Glomerular endothelial cell (primary cell): ENCODE measurements at places on chromosomes 2 and 18. TPM values are rescaled to one million over a fixed set of nuclear protein-coding genes. Genes with fewer than 3 reads are reported as not detected.

Gene TRIM43
- not detected in 2 replicates for total RNA-seq

GRCh38 chr18:55584201-55584600, 3.8 kb downstream of the TCF4 start:
- DNase-seq: no peak

Gene COL6A3
- 59.2 and 244 TPM in 2 replicates for total RNA-seq

- peak; percentile 50 for DNase-seq
These were observed 58.3 kb downstream of the FBXO36 start for GRCh38 chr2:229980431-229981184.

Gene CHCHD5
- 11.0 and 22.7 TPM in 2 replicates for total RNA-seq

- no peak for DNase-seq
These were observed 248.9 kb downstream of the DCC start for GRCh38 chr18:52588931-52589330.

Gene NLRC4
- total RNA-seq: not detected in 2 replicates

Gene LDLRAD4
- 2.2 and 13.4 TPM in 2 replicates for total RNA-seq

DNA sequence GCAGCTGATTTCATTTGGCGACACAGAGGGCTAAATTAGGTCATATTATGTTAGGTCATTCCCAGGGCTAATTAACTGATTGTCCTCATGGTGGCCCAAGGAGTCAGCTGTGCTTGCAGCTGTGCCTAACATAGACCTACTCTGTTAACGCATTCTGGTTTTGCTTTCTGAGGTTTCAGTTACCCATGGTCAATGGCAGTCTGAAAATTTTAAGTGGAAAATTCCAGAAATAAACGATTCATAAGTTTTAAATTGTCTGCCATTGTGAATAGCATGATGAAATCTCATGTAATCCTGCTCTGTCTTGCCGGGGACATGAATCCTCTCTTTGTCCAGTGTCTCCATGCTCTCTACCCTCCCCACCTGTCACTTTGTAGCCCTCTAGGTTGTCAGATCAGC, 168.7 kb downstream of the KCNS3 start:
- no peak for DNase-seq

- no peak for DNase-seq
These were observed 26.3 kb upstream of the CASP8 start for GRCh38 chr2:201233812-201234662.

Gene TMEM169
- 0.29 and 1.8 TPM in 2 replicates for total RNA-seq

DNA sequence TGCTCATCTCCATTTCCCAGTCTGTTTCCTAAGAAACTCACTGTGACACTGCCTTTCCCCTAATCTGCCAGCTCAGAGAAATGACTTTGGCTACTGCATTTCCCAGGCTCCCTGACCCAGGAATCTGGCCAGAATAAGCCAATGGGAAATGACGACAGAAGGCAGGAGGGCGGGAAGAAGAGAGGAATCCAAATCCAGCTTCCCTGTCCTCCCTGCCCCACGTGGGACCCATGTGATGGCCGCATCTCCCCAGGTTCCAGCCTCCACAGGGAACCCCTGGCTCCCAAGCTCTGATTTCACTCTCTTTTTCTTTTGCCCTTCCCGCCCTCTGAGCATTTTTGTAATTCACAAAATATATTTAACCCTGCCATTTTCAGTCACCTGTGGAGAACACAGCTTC, 37.8 kb upstream of the RAB12 start:
- no peak for DNase-seq

Gene CAPN13
- total RNA-seq: not detected in 2 replicates

DNA sequence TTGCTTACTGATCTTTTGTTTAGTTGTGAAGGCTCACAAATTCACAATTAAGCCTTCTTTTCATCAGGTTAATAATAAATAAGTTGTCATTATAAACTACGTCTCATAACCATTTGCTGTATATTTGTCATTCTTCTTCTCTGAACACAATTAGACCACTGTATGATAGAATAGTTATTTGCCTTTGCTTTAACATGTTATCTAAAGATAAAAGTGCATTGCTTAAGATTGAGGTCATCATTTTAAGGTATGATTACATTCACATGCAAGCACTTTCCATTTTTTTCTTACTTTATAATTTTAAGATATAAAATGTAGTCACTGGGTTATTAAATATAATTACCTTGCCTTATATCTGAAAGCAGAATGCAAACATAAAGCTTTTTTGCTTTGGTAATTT, 80.1 kb upstream of the GLS start:
- DNase-seq: no peak

Gene TTC21B
- total RNA-seq: 17.0 and 28.3 TPM in 2 replicates

- no peak for DNase-seq
These were observed 139.4 kb upstream of the GLI2 start for GRCh38 chr2:120596191-120596811.

DNA sequence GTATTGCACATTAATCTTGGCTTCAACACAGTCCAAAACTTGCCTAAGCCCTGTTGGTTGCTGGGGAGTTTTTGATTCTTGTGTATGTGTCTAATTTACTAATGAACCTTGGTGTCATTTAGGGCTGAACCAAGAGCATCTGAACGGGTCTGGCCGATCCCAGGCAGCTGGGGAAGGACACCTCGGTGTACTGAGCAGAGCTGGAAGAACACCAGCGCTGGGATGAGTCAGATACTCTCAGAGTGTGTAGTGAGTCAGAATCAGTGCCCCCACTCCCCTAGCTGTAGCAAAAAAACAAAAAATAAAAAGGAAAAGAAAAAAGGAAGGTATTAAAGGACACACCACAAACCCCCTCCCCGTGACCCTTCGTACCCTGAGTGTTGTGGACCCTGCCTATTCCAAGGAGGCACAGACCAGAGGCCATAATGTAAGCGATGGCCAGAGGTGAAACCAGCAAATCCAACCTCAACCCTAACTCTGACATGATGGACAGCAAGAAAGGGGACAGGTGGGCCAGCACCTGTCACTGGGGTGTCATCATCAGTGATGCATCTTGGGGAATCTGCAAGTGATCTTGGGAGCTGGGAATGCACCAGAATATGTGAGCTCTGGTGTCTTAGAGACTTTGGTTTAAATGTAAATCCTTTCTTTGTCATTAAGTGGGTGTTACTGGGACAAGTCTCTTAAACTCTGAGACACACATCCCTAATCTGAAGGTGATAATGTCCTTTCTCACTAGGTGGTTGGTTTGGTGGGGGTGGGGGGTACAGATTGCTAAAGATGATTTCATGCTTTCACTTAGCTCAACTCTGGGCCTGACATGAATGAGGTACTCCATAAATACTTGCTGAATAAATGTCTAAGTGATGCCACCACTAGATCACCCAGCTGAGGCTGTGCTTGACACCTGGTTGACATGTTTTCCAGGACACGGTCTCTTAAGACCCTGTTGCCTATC, 34.2 kb upstream of the NCOA1 start:
- DNase-seq: no peak

DNA sequence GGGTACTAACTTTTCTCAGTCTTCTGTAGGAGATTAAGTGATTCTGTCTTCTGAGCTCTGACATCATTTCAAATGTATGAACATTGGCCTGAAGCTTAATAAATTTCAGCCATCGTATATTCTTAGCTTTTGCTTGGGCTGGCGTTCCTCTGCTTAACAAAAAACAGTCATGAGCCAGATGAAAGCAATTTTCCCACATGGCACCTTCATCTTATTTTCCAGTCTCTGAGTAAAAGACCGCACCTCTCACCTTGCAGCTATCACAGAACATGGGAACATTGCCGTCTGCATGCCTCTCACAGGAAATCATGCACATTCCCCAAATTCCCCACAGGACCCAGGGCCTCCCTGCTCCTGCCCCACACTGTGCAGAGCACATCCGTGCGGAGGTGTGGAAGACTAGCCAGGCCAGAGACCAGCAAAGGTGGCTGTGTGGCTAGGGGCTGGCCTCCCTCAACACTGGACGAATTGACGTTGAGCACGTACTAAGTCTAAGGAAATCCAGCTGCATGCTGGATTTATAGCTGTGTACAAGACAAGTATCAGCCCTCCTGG, 531.8 kb upstream of the ID2 start:
- no peak for DNase-seq

Gene GKN2
- not detected in 2 replicates for total RNA-seq

- DNase-seq: no peak
These were observed 4.0 kb downstream of the YES1 start for GRCh38 chr18:808086-808485.

DNA sequence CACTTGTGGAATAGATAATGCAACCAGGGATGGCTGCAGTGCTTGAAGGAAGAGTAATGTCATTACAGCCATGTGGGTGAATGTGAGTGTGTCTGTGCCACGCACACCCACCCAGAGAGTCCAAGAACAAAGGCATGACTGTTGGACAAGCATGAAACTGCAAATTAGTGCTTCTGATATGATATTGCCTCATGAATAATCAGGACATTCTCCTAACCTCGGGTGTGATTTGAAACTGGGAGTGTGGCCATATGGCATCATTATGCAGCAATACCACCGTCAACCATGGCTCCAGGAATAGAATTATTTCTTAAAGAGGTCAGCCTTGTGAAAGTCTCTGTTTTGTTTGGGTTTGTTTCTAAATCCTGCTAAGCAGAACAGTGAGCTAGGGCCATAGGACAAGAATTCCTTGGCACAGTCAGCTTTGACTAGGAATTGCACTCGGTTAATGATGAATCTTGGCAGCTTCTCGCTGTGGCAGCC, 678.0 kb upstream of the RAB6C start:
- DNase-seq: no peak

Gene FSIP2
- 0.24 and 0.82 TPM in 2 replicates for total RNA-seq

- DNase-seq: no peak
These were observed 548.5 kb upstream of the ID2 start for GRCh38 chr2:8133363-8133762.

DNA sequence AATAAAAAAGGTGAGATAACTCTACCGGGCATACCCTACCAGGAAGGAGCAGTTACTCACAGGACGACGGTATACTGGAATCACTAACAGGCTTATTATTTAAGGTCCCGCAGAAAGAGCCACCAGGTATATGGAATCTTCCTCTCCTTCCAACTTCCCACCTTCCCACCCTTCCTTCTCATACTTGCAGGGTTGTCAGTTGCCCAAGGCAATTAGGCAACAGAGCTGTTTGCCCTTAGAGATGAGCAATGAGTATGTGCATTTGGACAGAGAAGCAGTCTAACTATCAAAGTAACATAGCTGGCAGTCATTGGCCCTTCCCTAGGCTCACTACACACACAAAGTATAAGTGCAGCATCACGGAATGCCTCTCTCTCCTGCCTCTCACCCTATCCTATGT, 32.1 kb upstream of the EVA1A start:
- DNase-seq: no peak

DNA sequence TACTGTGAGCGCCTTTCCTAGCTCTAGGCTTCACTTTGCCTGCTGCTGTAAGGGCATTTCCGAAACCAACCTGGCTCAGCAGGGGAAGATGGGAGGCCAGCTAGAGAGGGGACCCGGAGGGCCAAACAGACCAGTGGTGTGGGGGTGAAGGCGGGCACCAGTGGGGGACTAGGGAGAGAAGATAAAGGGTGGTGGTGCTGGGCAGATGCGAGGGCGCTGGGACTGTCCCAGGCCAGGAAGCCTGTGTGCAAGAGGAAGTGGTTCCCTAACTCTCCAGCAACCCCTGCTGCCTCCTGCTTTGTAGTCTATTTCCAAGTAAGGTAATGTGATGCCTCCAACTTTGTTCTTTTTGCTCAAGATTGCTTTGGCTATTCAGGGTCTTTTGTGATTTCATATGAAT, 73.1 kb downstream of the DNAH7 start:
- no peak for DNase-seq

DNA sequence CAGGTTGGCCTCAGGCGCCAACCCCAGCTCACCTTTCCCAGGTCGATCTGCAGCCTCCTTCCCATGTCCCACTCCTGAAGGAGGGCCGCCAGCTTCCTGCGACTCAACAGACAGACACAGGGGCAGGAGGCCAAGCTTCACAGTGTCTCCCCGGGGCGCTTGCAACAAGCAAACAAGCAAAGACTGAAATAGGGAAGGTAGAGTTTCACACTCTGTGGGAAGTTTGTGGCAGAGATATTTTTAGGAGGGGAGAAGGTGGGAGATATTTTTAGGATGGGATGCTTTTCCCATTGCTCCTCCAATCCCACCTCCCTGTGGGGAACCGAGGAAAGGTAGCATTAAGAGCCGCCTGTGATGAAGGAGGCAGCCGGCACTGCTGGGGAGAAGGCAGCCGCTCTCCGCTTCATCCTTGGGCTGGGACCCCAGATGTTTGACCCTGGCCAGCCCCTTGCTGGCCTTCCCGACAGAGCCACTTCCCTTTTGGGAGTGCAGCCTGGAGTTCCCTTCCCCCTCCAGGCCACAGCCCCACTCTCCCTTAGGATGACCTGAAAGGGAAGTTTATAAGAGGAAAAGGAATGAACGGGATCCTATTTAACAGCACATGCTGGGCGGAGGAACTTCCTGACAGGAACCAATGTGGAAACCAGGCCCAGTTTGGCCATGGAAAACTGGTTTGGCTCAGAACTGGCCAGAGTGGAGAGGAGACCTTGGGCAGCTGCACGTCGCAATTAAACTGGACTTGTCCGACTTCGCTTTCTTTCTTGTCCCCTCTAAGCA, 142.2 kb upstream of the SMAD2 start:
- no peak for DNase-seq

Gene GTF2A1L
- 0.29 TPM in 1 of 2 replicates, not detected in the other for total RNA-seq

DNA sequence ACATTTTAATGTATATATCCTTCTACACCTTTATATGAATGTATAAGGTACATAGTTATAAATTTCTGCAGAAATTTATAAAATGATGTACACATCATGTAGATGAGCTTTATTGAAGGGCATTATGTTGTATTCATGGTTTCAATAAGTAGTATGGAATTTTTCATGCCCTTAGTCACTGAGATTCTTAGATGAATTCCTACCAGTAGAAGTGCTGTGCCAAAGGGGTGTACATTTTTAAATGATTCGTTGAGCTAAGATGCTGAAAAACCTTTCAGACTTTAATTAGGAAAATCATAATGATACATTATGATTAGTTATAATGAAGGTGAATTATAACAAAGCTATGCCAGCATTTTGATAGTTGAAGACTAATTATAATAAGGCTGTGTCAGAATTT, 115.2 kb downstream of the ZNF236 start:
- no peak for DNase-seq

Gene FLACC1
- 0.15 and 0.23 TPM in 2 replicates for total RNA-seq
